ENCODE measurements at places on chromosomes 13 and 19.
A peak's percentile ranks its signal among the peaks of the same experiment; 100 is the strongest.

DNA sequence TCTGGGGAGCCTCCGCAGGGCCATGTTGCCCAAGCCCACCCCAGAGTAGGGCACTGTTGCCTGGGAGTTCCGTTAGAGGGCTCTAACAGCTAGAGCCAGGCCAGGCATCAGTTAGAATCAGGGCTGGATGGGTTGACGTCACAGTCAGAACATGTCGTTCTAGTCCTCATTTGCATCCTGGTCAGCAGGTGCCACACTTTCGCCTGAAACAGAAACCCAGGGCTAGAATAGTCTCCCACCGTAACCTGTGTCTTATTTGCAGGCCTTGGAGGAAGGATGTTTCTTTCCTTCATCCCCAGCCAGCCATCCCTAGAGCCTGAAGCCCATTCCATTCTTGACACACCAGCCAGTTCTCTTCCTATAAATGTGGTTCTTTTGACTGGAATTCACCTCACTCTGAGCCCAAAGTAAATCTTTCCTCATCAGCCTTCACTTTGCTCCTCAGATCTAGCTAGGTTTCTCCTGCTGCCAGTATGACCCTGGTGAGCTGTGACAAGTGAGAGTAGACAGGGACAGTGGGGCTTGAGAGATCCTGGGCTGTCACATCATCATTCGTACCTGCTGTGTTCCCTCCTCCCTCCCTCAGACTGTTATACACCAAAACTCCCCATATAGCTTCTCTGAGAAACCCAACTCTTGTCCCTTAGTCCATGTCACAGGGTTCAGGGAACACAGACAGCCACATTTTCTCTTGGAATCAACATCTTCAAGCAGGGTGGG is 12.2 kb upstream of the CCDC97 start:
- DNase-seq: no peak

DNA sequence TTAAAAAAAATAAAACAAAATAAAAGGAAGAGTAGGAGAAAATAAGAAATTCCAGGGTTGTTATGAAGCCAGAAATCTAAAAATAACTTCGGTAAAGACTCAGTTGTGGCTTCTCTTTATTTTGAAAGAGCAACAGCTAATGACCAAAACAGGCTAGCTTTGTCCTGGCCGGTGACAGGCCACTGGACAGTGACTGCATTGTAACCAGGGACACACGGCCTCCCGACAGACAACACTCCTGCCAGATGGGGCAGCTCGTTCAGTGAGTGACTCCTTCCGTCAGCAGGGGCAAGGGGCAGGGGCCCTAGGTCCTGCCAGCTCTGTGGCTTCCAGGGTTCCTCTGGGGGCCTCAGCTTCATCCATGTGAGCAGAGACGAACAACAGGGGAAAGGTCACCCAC is 173.4 kb downstream of the KATNAL1 start:
- DNase-seq: no peak

GRCh38 chr19:7242601-7243258 is 51.5 kb downstream of the INSR start:
- peak; percentile 79 for DNase-seq

DNA sequence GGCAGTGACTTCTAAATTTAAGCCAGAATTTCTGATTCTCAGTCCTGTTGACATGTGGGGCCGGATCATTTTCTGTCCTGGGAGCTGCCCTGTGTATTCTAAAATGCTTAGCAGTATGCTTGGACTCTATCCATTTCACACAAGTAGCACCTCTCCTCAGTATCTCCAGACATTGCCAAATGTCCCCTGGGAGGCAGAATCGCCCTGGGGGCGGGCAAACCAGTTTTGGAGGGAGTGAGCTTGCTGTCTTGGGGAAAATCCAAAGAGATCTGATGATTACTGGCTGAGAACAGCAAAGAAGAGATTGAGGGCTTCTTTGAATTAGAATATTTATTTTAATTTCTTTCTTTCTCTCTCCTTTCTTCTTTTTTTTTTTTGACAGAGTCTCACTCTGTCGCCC is 16.4 kb downstream of the VAV1 start:
- DNase-seq: no peak

GRCh38 chr19:15536350-15536749 is 28.0 kb downstream of the CYP4F22 start:
- no peak for DNase-seq

DNA sequence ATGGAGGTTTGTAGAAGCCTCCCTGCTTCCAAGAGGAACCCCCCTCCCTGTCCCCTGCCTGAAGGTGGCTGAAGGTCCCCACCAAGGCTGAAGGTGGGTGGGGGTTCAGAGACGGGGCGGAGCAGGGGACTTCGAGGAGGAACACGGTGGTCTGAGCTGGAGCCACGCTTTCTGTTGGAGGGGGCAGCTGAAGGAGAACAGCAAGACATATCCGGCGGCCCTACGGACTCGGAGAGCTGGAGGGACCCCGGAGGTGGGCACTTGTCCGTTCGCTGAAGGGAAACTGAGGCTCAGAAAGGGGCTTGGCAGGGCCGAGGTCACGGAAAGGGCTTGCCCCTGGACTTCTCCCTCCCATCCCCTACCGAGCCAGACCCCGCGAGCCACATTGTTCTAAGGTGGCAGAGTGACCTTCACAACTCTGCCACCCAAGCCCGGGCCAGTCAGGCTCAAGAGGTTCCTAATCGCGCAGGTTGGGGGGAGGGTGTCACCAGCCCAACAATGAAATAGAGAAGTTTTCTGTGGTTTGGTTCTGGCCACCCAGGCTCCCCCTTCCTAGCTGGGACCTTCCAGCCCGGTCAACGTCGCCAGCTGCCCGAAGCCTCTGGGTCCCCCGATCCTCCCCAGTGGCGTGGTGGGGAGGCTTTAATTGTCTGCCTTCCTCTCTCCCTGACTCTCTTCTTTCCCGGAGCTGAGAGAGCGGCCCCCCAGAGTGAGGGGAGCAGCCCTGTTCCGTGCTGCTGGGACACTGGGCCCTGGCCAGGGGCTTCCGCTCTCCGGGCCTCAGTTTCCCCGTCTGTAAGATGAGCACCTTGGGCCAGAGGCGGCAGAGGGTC is 15.5 kb upstream of the KCNN1 start:
- no peak for DNase-seq

DNA sequence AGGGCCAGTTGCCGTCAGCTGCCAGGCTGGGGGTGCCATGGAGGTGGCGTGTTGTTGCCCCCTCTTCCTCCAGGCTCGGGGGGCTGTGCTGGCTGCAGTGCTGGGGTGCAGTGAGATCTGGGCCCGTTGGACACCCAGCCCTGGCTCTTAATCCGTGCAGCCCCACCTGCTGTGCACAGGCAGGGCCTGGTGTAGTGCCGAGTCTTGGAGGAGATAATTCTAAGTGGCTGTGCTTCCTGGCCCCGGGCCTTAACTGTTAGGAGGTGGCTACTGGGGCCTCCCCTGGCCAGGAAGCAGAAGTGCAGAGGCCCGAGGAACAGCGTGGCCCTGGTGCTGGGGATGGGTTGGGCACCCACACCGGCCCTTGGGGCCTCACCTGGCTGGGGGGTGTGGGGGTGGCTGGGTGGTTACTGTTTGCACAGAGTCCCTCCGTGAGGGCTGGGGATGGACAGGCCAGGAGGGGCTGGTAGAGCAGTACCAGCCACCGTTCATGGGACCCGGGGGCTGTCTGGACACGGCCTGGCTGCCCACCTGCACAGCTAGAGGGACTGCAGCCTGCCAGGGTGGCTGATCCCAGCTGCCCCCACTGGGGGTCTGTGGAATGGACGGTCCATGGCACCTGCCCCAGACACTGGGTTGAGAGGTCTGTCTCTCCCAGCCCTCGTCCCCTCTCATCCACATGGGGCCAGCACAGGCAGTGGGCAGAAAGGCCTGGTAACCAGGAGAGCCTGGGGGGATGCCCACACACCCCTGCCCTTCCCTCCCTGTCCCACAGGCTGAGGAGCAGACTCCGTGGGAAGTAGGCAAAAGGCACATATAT is 3.3 kb downstream of the GPX4 start:
- peak; percentile 54 for DNase-seq

DNA sequence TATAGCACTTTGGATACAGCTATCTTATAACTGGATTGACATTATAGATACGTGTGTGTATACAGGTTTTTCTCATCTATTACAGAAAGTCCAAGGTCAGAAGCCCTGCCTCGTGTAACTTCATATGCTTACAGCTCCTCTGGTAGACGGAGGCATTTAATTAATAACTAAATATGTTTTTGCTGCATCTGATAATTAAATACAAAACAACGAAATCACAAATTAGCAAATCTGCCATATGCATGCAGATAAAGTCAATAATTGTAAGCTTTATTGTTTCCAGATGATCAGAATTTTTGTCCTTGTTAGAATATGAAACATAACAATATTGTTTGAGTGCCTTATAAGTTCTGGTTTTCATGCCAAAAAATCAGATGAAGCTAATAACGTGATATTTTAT is 717.7 kb downstream of the LIG4 start:
- no peak for DNase-seq

DNA sequence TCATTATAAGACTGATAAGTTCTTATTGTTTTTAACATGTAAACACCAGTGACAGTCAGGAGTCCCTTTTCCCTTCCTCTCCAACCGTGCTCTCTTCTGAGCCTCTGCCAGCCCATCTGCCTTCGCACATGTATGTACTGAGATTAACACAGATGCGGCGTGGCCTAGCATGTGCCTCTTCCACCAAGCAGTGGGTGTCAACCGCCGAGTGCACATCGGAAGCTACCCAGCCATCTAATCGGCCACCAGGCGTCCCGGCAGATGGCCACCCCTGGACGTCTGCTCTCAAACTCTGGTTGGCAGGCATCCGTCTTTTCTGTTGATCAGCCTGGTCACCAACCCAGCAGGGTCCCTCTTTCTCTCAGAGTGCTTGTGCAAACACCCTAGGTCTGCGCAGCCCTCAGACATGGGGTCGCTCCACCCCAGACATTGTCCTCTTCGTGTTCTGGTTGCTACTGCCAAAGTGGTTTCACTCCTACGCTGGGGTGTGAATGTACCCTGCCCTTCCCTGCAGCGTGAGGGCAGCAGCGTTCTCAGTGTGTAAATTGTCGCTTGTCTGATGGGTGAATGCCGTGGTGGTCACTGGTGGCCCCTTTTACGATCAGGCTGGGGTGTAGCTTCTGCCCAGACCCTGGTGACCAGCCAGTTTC is 57.7 kb upstream of the LDLR start:
- no peak for DNase-seq

DNA sequence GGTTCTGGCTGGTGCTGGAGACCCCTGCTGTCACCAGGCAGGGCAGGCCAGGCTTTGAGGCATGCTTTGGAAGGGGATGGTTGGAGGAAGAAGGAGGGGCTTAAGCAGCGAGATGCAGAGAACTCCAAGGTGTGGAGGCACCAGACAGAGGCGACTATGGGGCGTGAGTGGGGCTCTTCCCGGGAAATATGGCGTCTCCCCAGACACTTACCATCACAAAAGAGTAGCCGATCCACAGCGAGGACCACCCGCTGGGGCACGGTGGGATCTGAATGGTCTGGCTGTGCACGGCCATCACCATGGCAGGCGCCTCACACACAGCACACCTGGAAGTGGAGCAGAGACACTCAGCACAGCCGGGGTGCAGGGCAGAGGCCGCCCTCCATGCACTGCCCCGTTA is 151.9 kb downstream of the COL4A1 start:
- no peak for DNase-seq

DNA sequence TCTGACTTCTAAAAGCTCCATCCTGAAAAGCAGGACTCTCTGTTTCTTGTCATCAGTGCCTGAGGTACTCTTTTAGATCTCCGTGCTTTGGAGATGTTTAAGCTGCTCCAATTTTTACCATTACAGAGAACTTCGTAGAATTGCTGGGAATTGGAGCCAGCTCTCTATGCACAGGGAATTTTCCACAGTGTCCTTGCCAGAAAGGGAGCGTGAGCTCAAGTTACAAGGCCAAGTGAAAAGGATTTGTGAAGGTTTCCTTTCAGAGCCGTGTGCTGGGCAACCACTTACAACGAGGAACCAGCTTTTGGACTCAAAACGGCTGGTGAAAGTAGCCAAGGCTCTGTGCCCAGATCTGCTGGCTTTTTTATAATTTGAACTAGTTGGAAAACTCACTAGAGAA is 82.6 kb downstream of the NUFIP1 start:
- DNase-seq: peak; percentile 81

Measured in fibroblast of lung (primary cell).